A549 treated with dexamethasone at 1 μM for 4 hours (cell line): ENCODE measurements at places on chromosomes 3 and 15. TPM values are rescaled to one million over a fixed set of nuclear protein-coding genes. Genes with fewer than 3 reads are reported as not detected.

The FSTL1 gene
- 44.5 to 74.3 TPM (median 60.0 TPM) in 5 replicates for total RNA-seq

The ANKRD63 gene
- 0.20 to 0.49 TPM (median 0.26 TPM) in 5 replicates for total RNA-seq

The POTEB2 gene
- total RNA-seq, result not detected in 5 replicates

The AP4E1 gene
- 8.0 to 11.5 TPM (median 10.2 TPM) in 5 replicates for total RNA-seq

The COMMD2 gene
- total RNA-seq, result 30.5 to 36.1 TPM (median 34.4 TPM) in 5 replicates

The INSYN1 gene
- total RNA-seq, result 2.4 to 3.5 TPM (median 2.7 TPM) in 5 replicates
